ENCODE measurements at places on chromosomes 11 and 22.

GRCh38 chr22:47784991-47785390, 1022.5 kb downstream of the TBC1D22A start:
- no peak for DNase-seq

DNA sequence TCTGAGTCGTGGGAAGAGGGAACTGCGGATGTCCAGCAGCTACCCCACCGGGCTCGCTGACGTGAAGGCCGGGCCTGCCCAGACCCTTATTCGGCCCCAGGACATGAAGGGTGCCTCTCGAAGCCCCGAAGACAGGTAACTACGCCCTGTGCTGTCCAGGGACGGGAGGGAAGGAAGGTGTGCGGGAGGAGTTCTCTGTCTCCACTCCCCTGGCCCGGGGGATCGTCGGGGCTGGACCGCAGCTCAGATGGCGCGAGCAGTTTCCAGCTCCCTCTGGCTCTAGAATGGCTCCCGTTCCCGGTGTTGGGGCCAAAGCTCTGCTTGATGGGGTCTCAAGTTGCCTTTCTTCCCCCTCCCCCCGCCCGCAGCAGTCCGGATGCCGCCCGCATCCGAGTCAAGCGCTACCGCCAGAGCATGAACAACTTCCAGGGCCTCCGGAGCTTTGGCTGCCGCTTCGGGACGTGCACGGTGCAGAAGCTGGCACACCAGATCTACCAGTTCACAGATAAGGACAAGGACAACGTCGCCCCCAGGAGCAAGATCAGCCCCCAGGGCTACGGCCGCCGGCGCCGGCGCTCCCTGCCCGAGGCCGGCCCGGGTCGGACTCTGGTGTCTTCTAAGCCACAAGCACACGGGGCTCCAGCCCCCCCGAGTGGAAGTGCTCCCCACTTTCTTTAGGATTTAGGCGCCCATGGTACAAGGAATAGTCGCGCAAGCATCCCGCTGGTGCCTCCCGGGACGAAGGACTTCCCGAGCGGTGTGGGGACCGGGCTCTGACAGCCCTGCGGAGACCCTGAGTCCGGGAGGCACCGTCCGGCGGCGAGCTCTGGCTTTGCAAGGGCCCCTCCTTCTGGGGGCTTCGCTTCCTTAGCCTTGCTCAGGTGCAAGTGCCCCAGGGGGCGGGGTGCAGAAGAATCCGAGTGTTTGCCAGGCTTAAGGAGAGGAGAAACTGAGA, 1.4 kb downstream of the ADM start:
- peak; percentile 14 for DNase-seq

- DNase-seq = no peak
Observed at GRCh38 chr11:102194257-102194656, 84.0 kb downstream of the YAP1 start.

GRCh38 chr11:76635991-76636738, 34.4 kb downstream of the LRRC32 start:
- no peak for DNase-seq

DNA sequence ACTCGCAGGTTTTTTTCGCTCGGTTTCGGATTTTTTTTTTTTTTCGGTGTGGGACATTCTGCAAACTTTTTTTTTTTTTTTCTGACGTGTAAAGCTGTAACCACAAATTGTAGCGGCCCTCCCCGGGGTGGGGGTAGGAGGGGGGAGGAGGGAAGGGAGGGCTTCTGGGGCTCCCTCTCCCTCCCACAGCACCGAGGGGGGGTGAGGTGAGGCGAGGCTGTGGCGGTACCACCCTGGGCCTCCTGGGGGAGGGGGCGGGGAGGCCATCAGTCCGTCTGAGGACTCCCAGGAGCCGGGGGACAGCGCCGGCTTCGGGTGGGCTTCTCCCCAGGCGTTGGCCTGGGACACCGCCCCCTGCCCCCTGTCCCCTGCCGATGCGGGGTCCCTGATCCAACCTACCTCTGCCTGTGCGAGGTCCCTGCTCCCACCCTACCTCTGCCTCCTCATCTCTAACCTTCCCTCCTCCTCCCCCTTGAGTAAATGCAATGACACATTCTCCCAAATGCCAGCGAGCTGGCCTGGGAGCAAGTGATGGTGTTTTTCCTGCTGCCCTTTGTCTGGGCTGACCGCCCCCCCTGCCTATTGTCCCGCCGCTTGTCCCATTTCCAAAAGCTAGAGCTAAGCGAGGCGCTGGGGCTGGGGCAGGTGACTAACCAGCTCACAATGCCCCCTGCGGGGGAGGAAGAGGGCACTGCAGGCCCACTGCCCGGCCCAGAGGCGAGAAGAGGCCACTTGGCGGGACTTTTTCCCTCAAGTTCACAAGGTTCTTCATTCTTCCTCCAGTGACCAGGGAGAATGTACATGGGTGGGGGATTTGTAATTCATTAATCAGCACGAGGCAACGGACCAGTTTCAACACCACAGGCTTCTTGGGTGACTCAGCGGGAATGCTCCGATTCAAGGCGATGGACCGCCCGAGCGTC, 511 bp upstream of the CLCF1 start:
- peak; percentile 61 for DNase-seq

- no peak for DNase-seq
Observed at GRCh38 chr11:130775306-130776060, 140.8 kb downstream of the SNX19 start.

DNA sequence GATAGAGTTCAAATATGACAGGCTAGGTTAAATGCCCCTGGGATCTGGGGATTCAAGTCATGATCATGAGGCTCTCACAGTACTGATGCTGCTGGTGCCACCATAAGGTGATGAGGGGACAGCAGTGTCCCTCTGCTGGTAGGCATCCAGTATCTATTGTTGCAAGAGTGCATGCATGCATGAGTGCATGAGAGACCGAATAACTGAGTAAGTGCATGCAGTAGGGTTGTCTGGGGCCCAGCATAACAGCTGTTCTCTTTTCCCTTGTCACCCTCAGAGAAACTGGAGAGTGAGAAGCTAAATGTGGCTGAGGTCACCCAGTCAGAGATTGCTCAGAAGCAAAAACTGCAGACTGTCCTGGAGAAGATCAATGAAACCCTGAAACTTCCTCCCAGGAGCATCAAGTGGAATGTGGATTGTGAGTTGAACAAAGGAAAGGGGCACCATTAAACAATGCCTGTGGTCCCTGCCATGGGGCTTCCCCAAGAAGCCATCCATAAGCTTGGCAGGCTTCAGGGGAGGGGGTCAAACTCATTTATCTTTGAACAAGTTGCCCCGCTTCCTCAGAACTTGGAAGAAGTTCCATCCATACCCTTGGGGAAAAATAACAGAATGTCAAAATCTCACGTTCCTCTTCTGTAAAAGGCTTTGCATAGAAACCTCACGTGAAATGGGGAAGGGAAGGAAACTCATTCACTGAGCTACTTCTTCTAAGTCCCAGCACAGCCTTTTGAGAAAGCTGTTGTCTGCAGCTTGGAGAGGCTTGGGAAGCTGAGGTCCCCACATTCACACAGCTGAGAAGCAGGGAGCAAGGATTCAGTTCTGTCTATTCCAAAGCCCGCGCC, 119.0 kb downstream of the PARVA start:
- DNase-seq = peak; percentile 15

DNA sequence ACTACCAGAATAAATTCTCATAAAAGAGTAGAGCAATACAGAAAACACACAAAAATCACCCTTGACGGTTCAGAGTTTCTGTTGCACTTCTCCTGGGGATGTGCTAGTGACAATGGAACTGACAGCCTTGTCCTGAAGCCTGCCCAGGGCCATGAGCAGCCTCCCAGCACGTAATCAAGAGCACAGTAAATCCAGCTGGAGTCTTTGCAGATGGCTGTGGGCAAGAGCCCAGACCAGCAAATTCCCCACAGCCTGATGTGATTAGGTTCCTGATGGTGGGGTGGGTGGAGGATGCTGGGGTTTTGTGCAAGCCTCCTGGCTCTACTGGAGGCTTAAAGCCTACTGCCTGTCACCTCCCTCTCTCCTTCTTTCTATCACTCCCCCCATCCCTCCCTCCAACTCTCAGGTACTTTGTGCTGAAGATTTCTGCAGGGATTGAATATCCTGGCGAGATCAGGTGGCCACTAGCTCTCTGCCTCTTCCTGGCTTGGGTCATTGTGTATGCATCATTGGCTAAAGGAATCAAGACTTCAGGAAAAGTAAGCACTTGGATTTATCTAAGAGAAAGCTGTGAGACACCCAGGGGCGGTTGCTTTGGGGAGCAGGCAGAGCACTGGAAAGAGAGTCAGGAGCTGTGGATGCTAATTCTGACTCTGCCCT, 18.1 kb downstream of the SLC6A5 start:
- DNase-seq = no peak
